Astrocyte of the hippocampus (primary cell): ENCODE measurements at places on chromosomes 13 and 19.
A peak's percentile ranks its signal among the peaks of the same experiment; 100 is the strongest.

DNA sequence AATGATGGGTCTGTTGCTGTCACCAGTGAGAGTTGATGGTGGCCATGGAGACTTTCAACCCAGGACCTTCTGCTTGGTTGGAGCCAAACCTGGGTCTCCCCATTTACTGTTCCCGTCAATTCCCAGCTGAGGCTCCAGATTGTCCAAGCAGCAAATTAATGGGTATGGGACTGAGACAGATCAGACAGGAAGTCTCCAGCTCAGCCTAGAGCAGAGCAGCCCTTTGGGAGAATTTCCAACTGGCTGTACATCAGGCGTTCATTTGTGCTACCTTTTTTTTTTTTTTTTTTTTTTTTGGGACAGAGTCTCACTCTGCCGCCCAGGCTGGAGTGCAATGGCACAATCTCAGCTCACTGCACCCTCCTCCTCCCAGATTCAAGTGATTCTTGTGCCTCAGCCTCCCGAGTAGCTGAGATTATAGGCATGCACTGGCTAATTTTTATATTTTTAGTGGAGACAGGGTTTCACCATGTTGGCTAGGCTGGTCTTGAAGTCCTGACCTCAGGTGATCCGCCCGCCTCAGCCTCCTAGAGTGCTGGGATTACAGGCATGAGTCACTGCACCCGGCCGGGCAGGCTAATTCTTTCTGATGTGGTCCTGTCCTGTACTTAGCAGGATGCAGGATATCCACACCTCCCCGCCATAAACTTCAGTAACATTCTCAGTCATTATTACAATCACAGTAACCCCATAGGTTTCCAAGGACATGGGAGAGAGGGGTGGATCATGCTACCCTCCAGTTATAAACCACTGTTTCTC is 9.3 kb downstream of the MAP3K10 start:
- peak; percentile 37 for DNase-seq

- DNase-seq = peak; percentile 26
Observed at GRCh38 chr19:35911790-35912189, 3.7 kb upstream of the TYROBP start.

DNA sequence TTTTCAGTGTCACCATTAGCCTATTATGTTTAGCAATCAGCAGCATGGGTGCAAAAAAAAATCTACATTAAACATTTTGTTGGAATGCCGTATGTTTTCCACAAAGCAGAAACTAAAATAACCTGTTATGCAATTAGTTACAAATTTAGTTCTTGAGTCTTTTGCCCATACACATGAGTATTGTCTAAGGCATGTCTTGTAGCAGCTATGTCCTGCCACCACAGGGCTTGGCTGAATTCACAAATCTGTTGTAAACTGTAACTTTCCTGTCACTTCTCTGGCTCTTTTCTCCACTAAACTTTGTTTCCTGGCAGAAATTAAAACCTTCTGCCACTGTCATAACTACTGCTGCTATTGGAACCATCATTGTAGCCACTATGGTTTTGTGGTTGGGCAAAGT is 277.9 kb upstream of the SPRY2 start:
- DNase-seq = no peak

DNA sequence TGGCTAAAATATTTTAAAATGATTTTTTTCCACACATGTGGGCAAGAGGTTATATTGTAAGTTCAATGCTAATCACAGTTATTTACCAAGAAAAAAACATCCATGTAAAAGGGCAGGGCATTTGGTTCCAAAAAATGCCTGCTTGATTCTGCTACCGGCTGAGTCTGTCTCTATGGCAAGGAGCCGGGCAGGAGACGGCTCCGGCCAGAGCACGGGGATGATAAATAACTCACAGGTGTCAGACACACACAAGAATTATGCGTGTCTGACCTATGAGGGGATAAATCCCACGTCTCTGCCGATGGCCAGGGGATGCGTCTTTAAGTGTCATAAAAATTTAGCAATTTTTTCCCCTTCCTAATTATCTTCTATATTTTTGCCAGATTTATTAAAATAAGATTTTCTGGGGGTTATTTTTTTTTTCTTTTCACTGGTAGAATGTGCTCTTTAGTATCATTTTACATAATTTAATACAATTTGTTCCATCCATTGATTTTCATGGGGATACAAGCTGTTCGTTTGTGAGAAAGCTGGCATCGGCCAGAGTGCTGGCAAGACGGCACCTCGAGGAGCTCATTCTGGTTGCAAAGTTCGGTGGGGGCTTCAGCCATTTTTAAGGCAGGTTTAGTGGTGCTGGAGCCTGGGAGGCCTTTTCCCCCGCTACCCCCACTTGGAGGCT is 253.9 kb downstream of the ZNF536 start:
- no peak for DNase-seq

GRCh38 chr19:49340069-49340864 is 5.1 kb downstream of the CD37 start:
- peak; percentile 26 for DNase-seq

DNA sequence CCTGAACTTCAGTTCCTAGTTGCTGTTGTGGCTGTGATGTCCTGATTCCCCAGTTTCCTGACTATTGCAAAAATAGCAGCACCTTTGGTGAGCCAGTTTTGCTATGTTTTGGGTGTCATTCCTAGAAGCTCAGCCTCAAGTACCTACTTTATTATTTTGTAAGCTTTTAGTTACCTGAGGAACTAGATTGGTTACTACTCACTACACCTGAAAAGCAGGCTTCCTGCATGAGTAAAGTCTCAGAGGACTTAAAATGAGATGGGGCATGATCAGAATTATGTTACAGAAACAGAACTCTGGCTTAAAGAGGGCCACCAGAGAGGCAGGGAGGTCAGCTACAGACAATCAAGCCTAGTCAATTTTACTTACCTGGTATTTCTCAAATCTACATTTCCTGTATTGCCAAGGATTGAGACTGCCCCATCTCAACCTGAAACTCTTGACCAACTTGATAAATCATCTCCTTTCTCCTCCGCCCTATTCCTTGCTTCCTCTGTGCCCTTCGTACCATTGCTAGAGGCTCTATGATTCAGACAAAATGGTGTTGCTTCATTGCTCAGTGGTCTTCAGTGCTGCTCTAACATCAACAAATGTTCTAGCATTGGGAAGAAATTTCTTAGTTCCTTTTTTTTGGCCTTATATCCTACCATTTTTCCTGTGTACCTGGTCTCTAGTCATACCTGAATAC is 58.9 kb downstream of the RAP2A start:
- DNase-seq = no peak

DNA sequence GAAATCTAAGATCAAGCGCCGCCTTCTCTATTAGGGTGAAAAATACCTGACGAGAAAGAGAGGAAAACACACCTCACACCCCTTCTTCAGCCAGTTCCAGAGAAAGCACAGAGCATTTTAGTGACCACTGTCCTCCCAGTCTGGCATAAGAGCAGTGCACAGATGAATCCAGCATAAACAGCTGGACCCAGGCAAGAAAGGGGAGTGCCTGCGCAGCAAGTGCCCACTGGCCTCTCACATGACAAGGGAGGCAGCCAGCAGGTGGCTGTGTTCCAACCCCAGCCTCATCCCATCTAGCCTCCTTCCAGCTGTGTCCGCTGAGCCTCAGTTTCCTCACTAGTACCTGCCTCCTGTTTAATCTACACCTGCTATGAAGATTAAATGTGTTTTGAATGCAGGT is 8.0 kb downstream of the MED26 start:
- DNase-seq = no peak

DNA sequence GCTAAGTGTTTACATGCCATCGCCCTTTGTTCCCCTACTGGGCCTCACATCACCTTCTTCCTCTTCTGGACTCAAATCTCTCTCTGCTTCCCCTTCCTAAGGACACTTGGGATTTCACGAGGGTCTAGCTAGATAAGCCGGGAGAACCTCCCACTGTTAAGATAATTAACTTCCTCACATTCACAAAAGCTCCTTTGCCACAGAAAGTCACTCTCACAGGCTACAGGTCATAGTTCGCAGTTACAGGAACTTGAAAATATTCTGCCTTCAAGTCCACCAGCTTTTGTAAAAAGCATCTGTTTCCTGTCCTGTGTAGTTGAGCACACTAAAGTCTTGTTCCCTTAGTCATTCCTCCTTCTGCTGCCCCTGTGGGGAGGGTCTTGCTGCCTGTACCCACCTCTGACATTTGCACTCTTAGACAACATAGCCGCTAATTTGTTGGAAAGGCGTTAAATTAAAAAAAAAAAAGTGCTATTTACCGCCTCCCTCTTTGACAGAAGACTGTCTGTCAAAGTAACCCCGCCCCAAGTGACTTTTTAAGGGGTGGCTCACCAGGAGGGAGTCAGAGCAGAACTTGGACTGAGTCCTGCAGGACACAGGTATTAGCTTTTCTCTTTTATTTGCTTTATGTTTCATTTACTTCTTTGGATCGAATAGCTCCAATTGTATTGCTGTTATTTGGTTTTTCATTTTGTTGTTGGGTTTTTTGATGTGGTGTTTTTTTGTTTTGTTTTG is 26.8 kb upstream of the CEACAM21 start:
- no peak for DNase-seq

GRCh38 chr19:5714816-5715215 is 5.1 kb downstream of the LONP1 start:
- no peak for DNase-seq

DNA sequence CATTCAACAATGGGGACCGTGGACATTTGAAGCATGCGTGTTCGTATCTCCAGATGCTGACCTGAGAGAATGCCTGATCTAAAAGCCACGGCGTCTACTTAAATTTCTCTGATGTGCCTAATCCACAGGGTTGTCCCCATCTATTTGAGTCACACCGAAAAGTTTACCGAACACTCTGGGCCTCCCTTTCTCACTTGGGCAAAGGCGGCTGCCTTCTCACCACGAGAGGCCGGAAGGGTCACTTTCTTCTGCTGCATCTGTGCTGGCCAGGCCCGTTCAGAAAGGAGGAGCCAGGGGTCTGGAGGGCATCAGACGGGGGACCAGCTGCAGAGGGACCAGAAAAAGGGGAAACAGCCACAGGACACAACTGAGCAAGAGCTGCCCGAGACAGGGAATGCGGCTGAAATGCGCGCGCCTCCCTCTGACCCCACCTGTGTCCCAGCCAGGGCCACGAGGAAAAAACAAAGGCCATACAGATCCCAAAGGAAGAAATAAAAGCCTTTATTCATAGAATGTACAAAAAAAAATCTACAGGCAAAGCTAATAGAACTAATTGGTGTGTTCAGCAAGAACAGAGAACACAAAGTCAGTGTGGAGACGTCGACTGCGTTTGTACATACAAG is 71.3 kb upstream of the C13orf46 start:
- no peak for DNase-seq

- DNase-seq = peak; percentile 77
Observed at GRCh38 chr19:6108721-6109633, 1.3 kb downstream of the RFX2 start.

DNA sequence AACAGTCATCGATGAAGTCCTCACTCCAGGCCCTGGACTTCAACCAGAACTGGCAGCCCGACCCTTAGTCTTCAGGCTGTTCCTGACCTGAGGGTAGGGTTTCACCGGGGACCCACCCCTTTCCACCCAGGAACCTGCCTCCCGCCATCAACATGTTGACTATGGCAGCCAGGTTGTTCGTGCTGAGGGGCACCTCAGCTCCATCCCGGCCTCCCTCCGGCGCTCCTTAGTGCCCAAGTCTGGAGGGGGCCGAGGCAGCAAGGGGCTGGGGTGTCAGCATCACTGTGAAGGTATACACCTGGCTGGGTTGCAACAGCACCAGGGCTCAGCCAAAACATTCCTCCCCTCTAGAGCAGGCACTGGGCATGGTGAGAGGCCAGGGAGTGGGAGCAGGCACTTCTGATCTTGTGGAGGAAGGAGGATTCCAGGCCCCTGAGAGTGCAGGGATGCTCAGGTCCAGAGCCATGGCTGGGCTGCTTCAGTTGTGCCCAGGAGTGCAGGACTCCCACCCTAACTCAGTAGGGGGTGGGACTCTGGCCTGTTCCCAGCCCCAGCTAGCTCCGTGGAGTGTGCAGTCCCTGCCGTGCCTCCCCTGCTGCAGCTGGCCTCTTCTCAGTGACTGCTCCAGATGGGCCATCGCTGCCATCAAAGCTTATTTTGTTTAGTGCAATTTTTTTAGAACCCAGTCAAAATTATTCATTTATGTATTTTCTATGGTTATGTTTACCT is 1445.9 kb downstream of the PCDH9 start:
- no peak for DNase-seq

GRCh38 chr19:42068756-42069571 is 1.0 kb downstream of the GRIK5 start:
- no peak for DNase-seq

- no peak for DNase-seq
Observed at GRCh38 chr13:113825841-113826240, 38.0 kb downstream of the GAS6 start.

DNA sequence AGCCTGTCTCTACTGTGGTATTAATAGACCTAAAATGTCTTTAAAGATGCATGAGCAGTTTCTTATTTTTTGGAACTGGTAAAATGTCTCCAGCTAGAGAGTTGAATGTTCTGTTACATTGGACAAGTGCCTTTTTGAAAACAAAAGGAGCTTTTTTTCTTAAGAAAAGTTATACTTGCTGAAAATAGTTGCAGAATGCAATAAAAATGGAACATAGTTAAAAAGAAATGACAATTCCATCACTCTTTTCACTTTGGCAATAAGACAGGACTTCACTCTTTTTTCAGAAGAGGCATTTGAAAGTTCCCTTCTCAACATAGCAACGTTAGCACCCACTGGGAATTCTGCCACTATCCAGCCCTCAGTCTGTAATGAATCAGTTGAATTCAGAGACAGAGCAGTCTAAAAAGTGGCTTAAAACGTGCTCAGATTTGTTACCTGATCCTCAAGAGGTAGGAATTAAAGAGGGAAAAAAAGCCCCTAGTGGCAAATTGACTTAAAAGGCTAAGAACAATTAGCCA is 10.1 kb downstream of the RGCC start:
- DNase-seq = no peak

- DNase-seq = no peak
Observed at GRCh38 chr13:112058941-112059340, 8.0 kb upstream of the SOX1 start.

DNA sequence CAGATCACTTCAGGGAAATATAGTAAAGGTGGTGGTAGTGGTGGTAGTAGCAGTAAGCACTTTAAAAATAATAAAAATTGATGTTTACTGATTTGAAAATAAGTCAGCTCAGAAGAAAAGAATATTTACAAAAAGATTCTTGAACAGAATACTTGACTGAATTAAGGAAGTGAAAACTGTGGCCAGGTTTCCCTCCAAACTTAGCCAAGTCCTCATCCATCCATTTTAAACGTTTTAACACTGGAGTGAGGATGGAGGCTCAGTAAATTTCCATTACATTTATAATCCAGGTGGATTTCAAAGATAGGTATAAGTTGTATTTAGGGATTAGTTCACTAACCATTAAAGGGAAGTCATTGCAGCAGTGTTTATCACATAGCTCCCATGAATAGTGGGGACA is 221.5 kb downstream of the RGCC start:
- no peak for DNase-seq

DNA sequence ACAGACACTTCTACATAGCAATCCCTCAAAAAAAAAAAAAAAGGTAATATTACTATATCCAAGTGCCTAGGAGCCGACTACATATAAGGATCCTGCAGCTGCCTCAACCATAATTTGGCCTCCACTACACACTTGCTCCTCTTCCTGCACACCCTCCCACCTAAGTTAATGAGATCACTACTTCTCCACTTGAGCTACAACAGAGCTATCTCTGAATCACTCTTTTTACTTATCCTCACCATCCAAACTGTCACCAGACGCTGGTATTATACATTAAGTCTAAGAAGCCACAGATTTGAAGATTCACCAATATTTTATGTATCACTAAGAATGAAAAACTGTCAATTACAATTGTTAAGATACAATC is 8.3 kb downstream of the OBI1 start:
- DNase-seq = no peak
